A673 (cell line): ENCODE measurements at places on chromosomes 7 and 10. TPM values are rescaled to one million over a fixed set of nuclear protein-coding genes. Genes with fewer than 3 reads are reported as not detected.
A peak's percentile ranks its signal among the peaks of the same experiment; 100 is the strongest.

The ANKRD1 gene
- not detected in 2 replicates for total RNA-seq

The EBLN1 gene
- total RNA-seq = not detected in 2 replicates

The HOXA11 gene
- not detected in 2 replicates for total RNA-seq

The CFAP43 gene
- 0.13 and 0.35 TPM in 2 replicates for total RNA-seq

The STMP1 gene
- 32.1 and 33.4 TPM in 2 replicates for total RNA-seq

The BICC1 gene
- 1.6 and 2.2 TPM in 2 replicates for total RNA-seq

The ZNF804B gene
- total RNA-seq = not detected in 2 replicates

The VAX1 gene
- total RNA-seq = 65.1 and 74.4 TPM in 2 replicates

DNA sequence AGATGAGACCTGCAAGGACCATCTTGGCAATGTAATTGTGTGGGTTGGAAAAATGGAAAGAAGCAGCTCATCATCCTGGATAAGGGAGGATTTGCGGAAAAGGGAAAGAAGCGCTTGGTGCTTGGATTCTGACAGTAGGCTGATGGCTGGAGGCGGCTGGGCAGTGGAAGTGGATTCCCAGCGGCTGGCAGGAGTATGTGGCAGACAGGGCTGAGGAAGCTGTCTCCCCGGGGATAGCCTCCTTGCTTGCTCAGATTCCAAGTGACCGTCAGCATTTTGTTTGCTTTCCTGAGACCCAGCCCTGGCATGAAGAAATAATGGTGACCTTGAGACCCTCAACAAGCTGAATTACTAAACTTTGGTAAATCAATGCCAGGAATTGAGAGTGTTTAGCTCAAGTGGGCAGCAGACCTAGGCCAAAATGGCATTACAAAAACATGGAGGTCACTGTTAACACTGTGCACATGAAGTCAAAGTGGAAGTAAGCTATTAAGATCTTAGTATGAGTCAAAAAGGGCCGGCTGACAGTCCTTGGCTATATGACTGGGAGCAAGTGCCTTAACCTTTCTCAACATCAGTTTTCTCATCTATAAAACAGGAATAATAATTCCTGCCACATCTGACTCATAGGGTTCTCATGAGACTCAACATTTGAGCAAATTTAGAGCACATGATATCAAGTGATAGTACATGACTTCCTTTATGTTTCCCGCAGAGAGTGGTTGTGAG lies 21.3 kb downstream of the SLC25A28 start:
- DNase-seq = no peak

- no peak for DNase-seq
These were observed 6.0 kb downstream of the LIPN start for GRCh38 chr10:88765816-88766215.

- DNase-seq = no peak
These were observed 35.5 kb downstream of the LYZL1 start for GRCh38 chr10:29324220-29324841.

DNA sequence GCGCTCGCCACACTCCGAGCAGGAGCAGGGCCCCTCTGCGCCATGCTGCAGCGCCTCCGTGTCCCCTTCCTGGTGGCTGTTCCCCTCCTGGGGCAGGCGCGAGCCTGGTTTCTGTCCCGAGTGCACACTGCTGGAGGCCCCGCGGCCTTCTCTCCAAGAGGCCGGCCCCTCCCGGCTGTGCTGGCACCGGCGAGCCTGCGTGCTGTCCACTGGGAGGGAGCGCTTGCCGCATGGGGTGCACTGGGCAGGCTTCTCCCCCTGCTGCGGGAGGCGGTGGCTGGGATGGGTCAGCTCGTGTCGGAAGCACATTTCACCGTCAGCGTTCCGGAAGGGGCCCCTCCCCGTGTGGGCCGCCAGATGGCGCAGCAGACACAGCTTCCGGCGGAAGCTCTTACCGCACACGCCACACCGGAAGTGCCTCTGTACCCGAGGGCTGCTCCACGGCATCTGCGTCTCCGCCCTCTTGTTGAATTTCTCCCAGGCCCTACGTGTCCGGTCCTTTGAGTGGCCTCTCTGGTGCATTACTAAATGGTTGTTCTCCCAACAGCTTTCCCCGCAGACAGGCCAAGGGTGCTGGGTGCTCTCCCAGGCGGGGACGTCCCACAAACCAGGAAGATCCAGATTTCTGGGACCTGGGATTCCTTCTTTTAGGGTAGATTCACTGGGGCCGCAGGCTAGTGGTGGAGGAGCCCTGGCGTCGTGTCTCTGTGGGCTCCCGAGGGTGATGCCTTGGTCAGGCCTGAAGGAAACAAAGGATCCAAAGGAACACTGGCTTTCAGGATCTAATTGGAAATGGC lies 18.7 kb downstream of the ZNF786 start:
- DNase-seq = no peak

DNA sequence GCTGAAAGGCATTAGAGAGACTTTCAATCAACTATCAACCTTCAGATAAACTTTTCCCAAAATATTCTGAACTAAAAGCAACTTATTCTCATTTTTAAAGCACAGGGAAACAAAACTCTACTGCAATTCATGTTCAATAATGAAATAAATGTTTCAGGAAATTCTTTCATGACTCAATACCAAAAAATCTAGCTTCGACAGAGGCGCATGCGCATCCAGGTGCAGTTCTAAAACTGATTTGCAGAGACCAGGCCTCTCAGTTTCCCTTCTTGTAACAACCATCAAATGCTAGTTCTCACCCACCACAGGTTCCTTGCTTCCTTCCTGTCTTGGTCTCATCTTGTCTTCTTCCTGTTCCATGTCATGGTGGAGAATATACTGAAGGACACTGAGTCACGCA lies 55.3 kb upstream of the NRBF2 start:
- DNase-seq = no peak

DNA sequence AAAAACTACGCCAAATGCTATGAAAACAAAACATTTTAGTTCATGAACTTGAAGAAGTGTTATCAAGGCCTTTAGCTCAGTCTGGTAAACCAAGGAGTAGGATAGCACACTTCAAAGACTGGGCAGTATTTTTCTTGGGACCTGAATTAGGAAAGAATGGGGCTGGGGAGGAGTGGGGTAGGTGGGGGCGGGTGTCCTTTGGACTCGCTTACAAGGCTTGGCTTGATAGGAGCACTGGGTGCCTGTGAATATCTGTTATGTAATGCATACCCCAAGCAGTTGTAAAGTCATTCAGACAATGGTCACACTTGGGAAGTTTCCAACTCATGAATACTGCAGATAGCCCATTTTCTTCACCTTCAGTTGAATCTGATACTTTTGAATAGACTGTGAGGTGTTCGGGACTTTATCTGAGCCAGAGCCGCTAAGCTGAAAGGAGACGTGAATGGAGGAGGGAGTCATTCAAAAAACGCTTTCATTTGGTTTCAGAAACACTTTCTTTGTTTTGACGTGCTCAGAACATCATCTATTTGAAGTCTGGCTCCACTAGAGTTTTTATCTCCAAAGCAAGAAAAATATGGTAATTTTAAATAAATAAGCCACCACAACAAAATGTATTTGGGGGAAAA lies 70.1 kb upstream of the FAM204A start:
- DNase-seq = no peak

DNA sequence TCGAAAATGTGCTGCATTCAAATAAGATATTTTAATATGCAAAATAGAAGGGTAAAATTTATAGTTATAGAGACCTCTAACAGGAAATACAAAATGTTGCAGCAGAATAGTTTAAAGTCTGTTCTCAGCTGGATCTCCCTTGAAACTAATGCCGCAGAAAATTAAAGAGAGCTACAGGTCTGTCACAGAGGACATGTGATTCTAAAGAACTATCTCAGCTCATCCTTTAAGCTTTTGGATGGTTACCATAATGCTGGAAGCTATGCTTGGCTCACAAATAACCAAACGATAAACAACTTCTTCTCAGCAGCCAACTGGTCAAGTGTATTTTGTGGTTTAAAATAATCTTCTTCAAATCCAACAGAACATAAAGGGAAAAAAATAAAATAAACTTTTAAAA lies 353.0 kb downstream of the PARD3 start:
- peak; percentile 37 for DNase-seq

DNA sequence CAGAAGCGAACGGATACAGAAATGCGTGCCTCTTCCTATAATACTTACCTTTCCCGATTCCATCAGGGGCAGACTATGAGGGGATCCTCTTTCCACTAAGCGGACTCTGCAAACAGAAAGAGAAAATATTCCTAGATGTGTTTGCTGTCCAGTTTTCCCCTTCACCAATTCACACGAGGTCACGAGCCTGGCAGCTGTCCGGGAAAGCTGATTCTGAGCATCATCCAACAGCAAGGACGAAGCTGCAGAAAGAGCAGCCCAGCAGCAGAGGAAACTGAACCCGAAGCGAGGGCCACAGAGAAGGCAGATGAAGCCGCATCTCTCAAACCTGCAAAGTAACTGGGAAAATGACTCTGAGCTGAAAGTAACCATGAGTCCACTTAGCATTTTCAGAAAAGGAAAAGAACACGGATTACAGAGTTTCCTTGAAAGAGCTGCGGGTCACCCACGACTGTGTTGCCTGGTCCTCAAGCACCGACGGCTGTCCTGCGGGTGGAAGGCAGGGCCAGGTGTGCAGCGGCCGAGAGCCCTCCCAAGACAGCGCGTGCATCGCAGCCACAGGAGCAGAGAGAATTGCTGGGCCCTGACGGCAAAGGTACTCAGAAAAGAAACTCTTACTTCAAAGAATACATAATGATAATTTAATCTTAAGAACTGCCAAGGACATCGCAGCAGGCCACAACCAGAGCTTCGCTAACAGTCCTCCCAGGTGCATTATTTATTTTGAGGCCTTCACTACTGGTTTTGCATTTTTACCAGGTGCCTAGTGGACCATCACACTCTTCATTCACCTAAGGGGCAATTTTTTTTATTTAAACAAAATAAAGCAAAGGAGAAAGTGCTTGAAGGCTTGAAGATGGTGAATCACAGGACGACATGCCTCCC lies 153.3 kb downstream of the ZMYND11 start:
- DNase-seq = no peak

GRCh38 chr10:19815036-19815730 lies 1.0 kb upstream of the PLXDC2 start:
- peak; percentile 65 for DNase-seq

DNA sequence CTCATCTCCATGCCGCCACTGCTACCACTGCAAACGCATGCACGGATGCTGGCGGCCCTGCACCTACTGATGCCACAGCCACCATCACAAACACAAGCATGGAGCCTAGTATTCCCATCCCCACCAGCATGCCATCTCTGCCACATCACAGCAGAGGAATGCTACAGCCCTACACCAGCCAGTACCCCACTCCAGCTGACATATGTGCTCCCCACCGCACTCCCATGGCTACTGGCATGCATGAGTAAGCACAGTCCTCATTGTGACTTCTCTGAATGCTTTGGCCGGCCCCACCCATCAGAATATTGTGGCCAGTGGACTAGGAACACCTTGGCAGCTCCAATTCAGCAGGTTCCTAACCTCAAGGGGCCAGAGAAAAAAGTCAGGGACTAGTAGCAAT lies 705.5 kb downstream of the POM121L12 start:
- no peak for DNase-seq
